Retina (tissue), 1 donor: ENCODE measurements at places on chromosomes 12 and 14.

- no peak for DNase-seq
These were observed 286.8 kb downstream of the AEBP2 start for GRCh38 chr12:19726122-19726521.

- no peak for DNase-seq
These were observed 6.7 kb downstream of the IFFO1 start for GRCh38 chr12:6548966-6549683.

DNA sequence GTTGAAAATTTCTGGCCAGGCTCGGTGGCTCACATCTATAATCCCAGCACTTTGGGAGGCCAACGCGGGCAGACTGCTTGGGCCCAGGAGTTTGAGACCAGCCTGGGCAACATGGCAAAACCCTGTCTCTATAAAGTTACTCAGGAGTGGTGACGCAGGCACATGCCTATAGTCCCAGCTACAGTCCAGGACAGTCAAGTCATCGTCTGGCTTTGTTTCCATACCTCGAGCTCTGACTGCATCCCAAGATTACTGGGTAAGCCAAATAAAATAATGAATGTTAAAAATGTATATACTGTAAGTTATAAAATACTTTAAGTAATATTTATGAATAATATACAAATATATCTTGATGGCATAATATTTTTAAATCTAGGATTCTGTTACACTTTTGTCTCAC, 23.0 kb upstream of the GXYLT1 start:
- DNase-seq, result no peak

DNA sequence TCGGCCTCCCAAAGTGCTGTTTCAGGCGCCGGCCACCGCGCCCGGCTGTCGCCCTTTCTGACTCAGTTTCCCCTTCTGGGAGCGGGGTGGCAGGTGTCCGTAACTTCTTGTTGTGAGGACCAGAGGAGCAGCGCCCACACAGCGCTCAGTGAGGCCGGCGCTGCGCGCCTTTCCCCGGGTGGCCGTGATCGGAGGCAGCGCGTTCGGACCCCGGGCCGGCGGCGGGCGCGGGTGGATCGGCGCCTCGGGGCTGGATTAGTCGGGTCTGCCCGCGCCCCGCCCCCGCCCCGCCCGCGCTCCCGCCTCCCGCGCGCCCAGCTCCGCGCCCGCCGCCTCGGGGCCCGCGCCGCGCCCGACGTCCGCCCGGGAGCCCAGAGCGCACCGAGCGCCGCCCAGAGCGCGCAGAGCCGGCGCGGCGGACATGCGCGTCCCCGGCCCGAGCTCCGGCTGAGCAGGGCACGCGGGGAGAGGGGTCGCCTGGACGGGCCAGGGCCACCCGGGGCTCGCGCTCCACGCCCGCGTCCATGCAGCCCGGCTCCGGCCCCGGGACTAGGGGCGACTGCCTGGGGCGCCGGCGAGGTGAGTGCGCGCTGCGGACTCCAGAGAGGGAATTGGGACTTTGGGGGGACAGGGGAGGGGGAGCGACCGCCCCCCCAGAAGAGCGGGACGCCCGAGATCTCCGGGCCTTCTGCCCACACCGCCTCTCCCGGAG, 50.6 kb downstream of the LRCOL1 start:
- DNase-seq, result peak; percentile 77

GRCh38 chr14:64823305-64823861, 56.3 kb downstream of the SPTB start:
- peak; percentile 87 for DNase-seq
